ENCODE measurements at places on chromosomes 4 and X.

DNA sequence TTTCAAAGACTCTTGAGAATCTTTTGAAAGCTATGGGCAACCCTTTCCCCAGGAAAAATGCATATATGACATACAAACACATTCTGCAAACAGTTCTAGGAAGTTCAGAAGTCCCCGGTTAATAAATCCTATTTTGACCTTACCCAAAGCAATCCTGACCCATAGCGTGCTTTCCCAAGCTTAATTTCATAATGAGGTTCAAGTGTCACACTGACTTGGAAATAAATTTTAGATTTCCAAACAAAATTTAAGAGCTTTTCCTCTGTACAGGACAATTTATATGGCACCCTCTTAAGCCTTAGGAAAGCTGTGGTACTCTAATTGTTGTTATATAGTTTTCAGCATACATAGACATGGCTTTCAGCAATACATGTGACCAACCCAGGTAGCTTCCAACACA, 11.3 kb downstream of the MID2 start:
- no peak for DNase-seq

DNA sequence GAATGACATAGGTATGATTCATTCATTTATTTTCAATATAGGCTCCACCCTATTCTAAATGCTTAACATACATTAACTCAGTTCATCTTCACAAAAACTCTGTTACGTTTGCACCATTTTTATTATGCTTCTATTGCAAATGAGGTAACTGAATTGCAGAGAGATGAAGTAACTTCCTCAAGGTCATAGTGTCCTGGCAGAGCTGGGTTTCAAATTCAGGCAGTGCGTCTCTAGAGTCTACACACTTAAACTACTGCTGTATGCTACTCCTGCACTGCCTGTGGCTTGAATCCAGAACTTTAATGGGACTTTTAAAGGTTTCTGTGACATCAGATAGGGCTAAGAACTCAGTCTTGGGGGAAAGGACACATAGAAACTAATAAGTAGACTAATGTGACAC, 413.4 kb downstream of the UBE2NL start:
- no peak for DNase-seq

- DNase-seq, result no peak
These were observed 5.9 kb downstream of the ZAR1 start for GRCh38 chr4:48495941-48496340.

DNA sequence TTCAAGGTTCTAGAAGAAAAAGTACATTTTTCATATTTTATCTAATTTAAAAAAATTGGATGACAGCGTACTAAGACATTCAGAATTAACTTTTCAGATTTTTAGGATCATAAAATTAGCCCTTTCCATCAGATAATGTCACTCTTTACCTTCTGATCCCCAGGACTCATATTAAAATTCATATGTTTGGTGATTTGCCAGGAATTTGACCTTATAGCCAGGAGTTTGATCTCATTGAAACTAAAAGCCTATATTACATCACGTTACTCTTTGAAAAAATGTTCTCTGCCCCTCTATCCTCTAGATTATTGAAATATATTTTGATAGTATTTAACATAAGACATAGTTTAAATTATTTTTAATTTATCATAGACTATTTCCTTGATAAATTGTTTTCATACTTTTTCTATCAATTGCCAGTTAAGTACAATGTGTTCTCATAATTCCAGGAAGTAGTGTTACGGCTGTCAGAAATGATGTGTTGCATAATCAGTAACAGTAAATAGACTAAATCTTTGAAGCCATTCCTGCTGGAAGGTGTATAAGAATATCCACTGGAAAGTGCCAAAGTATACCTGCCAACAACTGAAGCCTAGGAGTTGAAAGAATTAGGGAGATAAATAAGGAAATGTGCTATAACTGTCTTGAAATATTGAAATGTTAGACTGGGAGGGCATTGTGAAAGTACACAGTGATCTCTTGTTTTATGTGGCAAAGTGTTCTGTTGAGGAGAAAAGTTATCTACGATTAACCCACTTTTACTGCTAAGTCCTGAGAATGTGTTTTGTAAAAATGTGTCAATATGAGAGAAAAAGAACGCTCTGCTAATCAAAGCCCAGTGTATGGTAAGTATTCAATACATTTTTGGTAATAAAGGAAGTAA, 32.9 kb upstream of the PDGFC start:
- no peak for DNase-seq

GRCh38 chr4:97582890-97583289, 560.4 kb downstream of the STPG2 start:
- no peak for DNase-seq

DNA sequence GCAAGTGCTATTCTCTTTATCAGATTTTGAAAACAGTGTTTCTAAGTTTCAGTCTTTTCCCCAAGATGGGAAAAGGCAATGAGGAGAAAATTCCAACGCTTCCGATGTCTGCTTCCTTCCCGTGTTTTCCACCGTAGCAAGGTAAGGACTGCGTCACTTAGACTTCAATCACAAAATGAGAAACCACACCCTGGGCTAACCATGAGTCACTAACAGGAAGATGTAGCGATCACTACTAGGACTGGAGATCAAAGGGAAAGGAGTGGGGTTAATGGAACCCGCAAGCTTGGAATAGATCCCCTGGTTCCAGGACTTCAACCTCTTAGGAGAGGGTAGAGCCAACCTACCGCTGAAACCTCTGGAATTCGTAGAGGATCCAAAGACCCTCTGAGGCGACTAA, 250.7 kb upstream of the ZFP42 start:
- no peak for DNase-seq

DNA sequence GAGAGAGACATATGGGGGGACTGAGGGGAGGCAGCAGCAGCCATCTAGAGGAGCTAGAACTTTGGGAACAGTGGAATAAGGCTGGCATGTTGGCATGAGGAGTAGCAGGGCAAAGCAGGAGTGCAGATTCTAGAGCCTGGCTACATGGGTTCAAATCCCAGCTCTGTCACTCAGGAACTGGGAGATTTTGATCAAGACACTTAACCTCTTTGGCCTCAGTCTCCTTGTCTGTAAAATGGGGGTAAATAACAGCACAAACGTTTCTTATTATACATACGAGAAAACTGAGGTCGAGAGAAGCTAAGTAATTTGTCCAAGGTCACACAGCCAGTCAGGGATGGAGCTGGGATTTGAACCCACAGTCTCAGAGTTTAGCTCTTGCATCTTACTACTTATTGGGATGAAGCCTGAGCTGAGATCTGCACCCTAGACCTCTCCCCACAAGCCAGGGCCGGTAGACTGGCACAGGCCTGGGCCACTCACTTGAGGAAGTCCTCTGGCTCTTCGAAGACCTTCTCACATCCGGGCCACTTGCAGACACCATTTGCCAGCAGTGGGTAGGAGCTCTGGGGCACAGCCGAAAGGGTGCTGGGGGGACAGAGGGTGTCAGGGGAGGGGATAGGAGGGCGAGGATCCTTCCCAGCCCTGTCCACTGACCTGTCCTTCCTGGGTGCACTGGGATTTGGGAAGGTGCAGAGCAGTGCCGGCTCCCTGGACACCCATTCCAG, 8.1 kb downstream of the FOXP3 start:
- no peak for DNase-seq

GRCh38 chrX:48591255-48591791, 6.0 kb upstream of the WDR13 start:
- DNase-seq, result no peak

GRCh38 chr4:182831376-182831775, 85.8 kb downstream of the DCTD start:
- DNase-seq, result no peak

GRCh38 chr4:43089730-43090129, 197.2 kb downstream of the GRXCR1 start:
- no peak for DNase-seq

DNA sequence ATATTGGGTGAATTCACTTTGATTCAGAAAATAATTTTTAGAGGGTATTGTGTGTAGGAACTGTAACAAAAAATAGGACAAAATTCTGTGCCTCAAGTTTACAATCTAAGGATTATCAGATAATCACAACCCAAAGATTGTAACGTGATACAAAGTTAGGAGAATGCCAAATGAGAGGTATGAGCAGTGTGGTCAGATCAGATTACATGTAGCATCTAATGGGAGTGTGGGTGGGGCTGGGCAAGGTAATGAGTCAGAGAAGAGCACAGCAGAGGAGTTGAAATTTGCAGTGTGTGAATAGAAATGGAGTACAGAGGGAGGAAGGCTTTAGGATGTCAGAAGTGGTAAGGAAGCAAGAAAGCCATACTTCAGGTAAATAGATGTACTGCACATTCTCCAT, 103.4 kb upstream of the TEX13A start:
- no peak for DNase-seq

DNA sequence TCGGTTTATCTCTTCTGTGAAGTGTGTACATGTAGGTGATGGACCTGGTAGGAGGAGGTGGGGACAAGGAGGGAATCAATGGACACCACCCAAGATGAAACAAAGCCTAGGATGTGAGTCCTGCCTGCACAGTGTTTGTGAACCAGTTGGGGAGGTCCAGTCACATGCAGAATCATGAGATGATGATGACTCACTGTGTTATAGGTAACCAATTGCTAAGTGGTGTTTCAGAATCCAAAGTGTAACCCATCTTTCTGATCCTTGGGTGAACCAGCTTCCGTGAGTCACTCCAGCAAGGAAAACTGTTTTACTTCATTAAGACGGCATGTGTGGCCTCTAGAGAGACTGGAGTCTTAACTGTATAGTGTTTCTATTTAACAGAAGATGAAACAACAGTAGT, 57.9 kb upstream of the HPF1 start:
- DNase-seq, result no peak

DNA sequence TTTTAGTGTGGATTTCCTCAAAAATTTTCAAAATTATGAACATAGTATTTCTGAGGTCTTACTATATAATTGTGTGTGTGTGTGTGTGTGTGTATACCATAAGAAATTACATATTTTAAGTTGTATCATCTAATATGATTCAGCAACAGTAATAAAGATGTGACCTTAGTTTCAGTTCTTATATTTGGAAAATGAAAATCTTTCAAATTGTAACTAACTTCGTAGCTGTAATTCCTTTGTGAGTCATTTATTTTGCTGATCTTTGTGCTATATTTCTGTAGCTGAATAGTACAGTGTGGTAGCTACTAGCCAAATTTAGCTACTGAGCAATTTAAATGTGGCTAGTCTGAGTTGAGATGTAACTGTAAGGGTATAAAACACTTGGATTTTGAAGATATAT, 116.4 kb downstream of the RAP1GDS1 start:
- no peak for DNase-seq

Data from central memory CD4-positive, alpha-beta T cell (primary cell).